CD14-positive monocyte (primary cell): ENCODE measurements at places on chromosomes 4 and X.

GRCh38 chr4:147704846-147705245 is 20.9 kb upstream of the PRMT9 start:
- DNase-seq, result no peak

DNA sequence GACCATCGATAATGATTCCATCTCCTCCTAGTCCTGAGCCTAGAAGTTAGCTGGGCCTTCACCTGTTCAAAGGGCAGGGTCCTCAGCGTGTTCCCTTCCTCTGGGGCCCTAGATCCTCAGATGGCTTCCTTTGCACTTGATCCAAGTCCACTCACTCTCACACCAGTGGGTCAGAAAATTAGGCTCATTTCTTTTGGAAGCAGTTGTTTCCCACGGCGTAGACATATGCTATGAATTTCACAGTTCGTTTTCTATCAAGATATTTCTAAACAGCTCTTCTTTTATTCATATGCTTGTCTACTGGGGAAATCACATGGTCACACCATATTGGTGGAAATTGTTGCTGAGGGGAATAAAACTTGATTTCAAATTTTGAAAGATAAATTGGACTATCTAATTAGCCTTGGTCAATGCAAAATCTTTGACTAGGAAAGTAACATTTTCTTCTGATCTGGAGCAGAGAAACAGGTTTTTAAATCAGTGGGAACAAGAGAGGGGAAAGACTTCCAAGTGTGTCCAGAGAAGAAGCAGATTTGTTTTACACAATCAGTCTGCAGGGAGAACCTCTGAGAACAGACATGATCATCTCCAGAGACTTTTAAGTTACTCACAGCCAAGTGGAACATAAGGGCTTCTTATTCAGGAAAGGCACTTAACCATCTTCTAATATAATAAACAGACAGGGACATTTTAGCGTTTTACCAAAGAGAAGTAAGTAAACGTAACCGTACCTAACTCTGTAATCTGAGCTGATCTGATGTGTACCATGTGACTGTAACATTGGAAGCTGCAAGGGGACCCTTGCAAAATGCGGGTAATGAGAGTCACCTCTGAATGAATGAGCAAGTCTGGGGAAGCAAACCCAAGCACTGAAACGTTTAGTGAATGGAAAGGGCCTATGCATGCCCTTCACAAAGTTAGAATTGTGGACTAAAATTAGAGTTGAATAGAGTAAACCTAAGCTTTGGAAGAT is 455.7 kb upstream of the FAT1 start:
- DNase-seq, result no peak

- peak; percentile 59 for DNase-seq
These were observed 25.4 kb downstream of the TMSB4X start for GRCh38 chrX:13000301-13000811.

DNA sequence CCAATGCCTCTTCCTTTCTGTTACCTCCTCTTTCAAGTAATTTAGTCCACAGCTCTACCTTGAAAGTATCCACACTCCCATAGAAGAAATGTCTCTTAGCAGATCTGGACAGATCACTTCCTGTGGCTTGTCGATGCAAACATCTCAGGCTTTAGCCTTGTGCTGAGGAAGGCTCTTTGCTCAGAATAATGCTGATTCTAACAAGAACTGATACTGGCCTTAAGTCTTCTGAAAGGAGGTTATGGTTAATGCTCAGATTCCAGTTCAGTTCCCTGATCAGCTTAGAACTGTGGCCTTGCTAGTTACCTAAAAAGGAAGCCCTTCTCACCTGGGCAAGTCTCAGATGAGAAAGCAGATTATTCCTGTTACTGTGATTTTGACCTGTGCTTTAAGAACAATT is 230.1 kb upstream of the FAT4 start:
- DNase-seq, result no peak

DNA sequence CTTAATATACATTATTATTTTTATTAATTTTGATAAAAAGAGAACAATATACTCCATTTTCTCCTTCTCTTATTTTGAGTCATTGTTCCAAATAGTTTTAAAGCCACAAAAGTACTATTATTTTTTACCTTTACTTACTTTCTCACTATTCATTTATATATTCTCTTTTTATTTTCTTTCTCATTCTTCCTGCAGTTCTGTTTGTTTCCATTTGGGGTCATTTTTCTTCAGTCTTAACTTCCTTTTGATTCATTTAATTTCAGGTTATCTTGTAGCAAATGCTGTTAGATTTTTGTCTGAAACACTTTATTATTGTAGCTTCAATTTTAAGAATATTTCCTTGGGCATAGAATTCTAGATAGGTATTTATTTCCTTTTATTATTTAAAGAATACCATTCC is 438.6 kb upstream of the EPHA5 start:
- no peak for DNase-seq
